ENCODE measurements at places on chromosomes 13 and 19.
A peak's percentile ranks its signal among the peaks of the same experiment; 100 is the strongest.

DNA sequence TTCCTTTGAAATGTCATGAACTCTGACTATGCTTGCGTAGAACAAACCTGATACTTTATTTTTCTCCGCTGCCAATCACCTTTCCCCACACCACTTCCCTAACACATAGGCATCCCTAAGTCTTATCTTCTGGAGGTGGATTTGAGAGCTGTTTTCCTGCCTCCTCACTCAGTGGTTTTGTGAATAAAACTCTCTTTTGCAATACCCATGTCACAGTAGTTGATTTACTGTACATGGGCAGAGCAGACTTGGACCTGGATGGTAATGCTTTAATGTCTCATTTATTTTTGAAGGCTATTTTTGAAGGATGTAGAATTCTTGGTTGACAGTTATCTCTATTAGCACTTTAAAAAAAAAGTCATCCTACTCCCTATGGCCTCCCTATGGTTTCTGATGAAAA, 881.8 kb downstream of the SLITRK5 start:
- no peak for DNase-seq

DNA sequence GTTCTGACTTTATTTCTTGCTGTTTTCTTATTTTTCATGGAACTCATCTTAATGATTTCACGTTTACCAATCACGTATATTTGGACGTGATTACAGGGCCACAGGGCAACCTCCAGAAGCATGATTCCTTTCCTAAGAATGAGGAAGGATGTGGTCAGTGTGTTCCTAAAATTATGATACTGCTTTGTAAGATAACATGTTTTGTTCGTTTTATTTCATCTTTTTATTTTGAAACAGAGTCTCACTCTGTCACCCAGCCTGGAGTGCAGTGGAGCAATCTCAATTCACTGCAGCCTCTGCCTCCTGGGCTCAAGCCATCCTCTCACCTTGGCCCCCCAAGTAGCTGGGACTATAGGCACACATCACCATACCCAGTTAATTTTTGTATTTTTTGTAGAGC, 24.8 kb upstream of the LAIR1 start:
- no peak for DNase-seq

GRCh38 chr13:91804724-91805123, 406.3 kb downstream of the GPC5 start:
- no peak for DNase-seq

GRCh38 chr19:32688311-32688710, 3.3 kb upstream of the NUDT19 start:
- DNase-seq: no peak

DNA sequence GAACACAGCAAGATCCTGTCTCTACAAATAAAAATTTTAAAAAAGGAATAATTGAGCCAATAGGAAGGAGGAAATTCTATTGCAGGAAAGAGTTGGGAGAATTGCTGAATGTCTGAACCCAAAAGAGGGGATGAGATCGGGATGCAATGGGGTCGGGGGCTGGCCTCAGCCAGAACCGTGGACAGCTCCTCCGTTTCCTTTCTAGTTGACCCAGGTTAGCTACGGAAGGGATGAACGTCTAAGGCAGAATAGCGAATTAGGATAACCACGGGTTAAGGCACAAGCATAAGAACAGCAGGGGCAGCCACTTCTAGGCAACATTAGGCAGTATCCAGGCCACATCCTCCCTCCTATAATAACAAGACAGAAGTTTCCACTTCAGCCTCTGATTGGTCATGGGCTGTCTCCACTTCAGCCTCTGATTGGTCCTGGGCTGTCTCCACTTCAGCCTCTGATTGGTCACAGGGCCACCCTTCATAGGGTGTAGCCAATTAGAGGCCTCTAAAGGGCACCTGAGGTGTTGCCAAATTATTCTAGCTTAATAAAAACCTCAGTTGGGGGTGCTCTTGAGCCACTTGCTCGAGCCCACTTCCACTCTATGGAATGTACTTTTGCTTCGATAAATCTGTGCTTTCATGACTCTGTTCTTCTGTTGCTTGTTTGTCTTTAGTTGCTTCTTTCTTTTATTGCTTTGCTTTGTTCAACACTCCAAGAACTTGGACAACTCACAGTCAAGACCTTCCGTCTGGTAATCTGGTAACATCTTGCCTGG, 24.9 kb upstream of the TPM4 start:
- DNase-seq: no peak

DNA sequence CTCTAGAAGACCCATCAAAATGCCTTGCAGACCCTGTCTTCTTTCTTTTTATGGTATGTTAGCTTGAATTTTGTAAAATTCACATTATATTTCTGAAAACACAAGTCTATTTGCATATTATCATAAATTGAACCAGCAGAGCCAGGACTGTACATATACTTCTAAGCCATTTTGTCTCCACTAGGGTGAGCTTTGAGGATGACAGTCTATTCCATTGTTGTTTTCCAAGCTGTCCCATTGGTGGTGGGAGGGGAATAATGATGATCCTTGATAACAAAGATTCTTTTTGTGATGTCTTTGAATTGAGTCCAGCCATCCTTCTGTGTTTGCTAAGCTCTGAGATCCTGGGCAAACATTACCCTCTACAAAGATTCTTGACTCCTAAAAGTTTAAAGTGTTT, 359.3 kb upstream of the PCDH20 start:
- DNase-seq: no peak

- DNase-seq: no peak
These were observed 24.4 kb upstream of the LDLR start for GRCh38 chr19:11064831-11065303.

DNA sequence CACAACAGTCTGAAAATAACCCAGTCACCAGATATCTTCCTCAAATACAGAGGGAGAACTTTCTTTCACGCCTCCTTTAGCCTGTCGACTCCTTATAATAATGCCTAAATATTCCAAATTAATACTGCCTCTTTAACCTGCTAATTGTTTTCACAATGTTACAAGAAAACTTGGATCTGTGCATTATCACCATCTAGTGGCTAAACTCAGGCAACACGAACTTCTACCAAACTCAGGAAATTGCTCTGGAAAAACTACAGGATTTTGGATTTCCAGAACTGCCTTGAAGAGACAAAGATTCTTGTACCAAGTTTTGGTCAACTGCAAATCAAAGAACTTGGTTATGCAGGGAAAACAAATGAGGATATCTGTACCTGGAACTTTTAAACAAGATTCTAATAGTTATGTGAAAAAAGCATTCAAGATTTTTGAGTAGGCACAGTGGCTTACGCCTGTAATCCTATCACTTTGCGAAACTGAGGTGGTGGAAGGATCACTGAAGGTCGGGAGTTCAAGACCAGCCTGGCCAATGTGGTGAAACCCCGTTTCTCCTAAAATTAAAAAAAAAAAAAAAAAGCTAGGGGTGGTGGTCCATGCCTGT, 10.8 kb downstream of the CLN5 start:
- DNase-seq: no peak

GRCh38 chr19:46202872-46203860, 26.4 kb upstream of the IGFL1 start:
- DNase-seq: no peak

DNA sequence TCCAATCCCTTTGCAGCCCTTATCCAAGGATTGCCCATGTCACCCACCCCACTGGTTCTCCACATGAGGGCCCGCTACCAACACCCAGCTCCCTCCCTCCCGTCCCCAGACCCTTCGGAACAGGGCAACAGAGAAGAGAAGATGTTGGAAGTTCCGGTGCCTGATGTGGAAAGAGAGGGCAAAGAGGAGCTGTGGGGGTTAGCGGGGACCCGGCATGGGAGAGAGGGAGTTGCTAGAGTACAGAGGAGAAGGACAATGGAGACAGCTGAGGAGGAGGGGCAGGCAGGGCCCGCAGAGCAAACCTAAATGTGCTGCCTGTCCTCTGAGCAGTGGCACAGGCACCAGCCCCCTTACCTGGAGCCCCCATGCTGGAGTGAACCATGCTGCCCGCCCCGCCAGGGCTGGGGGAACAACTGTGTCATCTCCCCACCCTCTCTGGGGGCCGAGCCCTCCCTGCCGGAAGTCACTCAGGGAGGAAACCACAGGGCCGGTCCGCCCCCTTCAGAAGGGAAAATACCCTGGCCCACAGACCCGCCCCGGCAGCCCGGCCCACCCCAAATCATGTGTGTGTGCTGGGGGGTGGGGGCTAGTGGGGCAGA, at the start of gene POU2F2:
TSS of gene POU2F2 (minus strand) at position 417 of the 599 bp plus-strand sequence. CDS start at position 382, 35 bp downstream.
- DNase-seq: peak; percentile 72

DNA sequence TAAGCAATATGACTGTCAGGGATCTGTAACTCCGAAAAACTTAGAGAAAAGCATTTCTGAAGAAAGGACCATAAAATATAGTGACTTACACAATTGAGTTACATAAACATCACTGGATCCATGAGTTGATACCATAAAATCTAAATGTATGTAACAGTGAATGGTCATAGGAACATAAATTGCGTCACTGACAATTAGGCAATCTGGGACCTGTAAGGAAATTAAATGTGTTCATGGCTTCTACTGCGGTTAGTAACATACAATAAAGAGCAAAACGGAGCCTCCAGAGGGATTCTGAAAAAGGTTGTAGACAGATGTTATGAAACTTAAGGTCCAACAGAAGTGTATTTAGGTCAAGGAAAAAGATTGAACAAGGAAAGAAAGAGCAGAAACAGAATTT, 27.1 kb downstream of the POU4F1 start:
- no peak for DNase-seq

- DNase-seq: no peak
These were observed 521.2 kb upstream of the NBEA start for GRCh38 chr13:34420702-34421346.

DNA sequence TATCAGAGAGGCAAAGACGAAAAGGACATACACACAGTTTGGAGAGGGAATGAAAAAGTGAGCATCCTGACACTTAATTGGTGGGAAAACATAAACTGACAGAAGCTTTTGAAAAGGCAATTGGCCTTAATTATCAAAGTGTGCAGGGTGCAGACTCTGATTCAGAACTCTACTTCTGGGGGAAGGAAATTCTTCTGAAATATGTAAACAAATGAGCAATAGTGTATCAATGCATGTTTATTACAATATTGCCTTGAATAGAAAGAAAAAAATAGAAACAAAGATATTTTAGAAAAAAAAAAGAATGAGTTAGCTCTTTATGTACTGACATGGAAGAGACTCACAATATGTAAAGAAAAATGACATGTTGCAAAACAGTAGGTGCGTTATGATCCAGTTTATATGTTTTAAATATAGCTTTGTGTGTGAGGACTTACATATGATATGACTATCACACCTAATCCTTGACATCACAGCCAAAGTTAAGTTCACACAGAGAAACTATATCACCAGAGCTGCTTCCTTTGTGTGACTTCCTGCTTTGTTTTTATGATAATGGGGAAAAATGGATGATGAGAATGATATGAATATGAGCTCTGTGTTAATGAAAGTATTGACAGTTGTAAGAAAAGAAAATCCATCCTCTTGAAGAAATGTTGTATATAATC, 182.4 kb downstream of the KCTD12 start:
- no peak for DNase-seq

GRCh38 chr13:99331881-99332293, 24.7 kb upstream of the GPR183 start:
- DNase-seq: no peak

GRCh38 chr19:4556597-4557127, 2.8 kb downstream of the SEMA6B start:
- no peak for DNase-seq

DNA sequence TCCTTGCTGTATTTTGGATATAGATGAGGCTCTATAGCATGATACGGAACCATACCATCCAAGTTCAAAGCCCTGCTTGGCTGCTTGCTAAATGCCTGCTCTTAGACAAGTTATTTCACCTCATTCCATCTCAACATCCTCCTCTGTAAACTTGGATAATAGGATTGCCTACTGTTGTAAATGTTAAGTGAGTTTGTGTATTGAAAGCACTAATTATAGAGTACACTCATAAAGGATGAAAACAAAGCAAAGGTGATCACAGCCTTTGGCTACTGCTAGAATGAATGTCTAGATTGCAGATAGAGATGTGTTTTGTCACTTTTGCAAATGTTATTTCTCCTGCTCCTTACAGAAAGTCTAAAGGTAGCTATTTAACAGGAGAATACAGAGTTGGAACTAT, 34.3 kb upstream of the STARD13 start:
- no peak for DNase-seq

DNA sequence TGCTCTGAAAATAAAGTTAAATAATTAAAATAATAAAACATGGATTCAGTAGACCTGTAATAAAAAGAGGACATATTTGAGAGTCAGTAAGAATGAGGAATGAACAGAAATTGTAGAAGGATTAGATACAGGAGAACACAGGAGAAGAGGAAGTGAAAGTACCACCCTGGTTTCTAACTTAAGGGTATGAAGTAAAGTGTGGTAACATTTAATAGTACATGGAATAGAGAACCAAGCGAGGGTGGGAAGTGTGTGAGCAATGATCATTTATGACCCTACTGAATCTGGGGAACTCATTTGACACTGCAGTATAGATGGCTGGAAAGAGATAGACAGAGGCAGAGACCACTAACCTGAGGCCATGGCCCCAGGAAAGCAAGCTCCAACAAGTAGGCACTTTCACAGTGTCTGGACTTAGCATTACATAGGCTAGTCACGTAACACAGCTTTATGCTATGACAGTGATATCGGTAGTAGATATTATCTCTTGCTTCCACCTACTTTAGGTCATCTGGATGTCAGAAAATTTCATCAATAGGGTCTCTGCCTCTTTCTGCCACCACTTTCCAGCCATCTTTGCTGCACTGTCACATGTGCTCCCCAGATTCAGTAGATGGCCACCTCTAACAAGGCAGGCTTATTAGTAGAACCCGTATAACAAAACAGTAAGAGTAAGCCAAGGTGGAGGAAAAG, 633.9 kb upstream of the MIR17HG start:
- no peak for DNase-seq

GRCh38 chr19:18416778-18417249, 2.4 kb upstream of the SSBP4 start:
- peak; percentile 96 for DNase-seq

- no peak for DNase-seq
These were observed at the start of gene PRSS57 for GRCh38 chr19:695352-695949. Gene PRSS57 (minus strand): TSS chr19:695452. CDS start chr19:695430, 22 bp downstream.

GRCh38 chr13:96294930-96295881, 205.3 kb downstream of the HS6ST3 start:
- DNase-seq: no peak

GRCh38 chr19:30930941-30931706, 418.1 kb downstream of the TSHZ3 start:
- no peak for DNase-seq

GRCh38 chr19:16207063-16207462, 9.4 kb downstream of the AP1M1 start:
- peak; percentile 33 for DNase-seq
